Cortex of kidney (tissue), 1 donor: ENCODE measurements at places on chromosomes 5 and 9.

- no peak for DNase-seq
Measured at GRCh38 chr9:12819436-12820185, 44.8 kb downstream of the LURAP1L start.

DNA sequence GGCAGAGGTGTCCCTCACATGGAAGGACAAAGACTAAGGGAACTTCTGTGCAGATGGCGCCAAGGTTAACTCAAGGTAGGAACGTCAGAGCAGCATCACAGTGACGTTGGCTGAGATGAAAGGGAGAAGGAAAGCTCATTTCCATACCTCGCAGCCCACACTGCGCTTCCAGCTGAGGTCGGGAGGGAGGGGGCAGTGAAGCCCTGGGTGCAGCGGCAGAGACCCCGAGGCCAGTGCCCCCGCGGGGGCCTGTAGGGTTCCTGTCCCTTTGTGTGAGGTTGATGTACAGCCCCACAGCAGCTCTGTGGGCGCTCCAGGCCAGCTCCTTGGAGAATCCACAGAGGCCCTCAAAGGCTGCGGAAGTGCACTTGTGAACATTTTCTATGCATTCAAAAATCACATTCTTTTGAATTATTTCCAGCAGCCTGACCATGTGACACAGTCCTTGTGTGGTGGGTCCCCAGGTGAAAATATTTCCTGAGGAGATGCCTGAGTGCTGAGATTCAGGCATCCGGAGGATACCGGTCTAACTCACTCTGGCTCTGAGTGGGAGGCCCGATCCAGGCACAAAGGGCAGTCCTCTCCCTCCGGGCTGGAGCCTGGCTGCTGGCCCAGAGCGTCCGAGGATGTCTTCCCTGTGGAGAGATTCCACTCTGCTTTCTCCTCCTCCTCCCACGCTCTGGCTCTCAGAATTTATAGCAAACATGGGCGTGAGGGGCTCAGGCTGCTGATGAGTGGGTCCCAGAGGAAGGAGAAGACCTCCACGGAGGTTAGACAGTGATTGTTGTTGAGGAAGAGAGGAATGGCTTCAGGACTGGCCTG is 150.7 kb downstream of the ICE1 start:
- DNase-seq = no peak

DNA sequence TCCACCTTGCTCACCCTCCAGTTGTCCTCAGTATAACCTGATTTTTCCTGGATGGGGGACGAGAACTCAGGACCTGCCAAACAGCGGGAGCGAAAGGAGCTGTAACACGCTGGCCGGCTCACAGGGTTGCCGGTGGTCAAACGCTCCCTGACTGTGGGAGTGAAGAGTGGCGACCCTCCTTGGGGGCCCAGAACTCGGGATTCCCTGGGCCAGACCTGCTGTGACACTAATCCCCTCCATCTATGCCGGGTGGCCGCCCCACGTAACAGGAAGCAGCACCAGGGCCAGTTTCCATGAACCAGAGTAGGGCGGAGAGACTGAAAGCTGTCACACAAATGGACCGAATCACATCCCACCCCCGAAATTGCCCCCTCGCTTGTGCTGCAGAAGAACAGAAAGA is 1809.2 kb upstream of the ACO1 start:
- no peak for DNase-seq

DNA sequence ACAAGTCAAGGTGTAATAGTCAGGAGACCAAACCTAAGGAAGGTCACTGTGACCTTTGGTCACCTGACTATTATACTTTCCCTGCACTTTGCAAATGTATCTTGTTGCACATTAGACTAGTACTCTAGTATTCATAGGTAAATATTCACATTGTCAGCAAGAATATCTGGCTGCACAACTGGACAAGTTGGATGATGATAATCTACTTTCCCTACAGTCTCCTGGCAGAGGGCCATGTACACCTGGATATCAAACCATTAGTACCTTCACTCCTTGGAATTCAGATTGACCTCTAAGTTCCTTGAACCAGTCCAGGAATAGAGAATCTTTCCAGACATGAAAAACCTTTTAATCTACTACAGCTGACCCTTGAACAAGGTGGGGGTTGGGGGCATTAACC is 344.8 kb downstream of the DEPDC1B start:
- no peak for DNase-seq

DNA sequence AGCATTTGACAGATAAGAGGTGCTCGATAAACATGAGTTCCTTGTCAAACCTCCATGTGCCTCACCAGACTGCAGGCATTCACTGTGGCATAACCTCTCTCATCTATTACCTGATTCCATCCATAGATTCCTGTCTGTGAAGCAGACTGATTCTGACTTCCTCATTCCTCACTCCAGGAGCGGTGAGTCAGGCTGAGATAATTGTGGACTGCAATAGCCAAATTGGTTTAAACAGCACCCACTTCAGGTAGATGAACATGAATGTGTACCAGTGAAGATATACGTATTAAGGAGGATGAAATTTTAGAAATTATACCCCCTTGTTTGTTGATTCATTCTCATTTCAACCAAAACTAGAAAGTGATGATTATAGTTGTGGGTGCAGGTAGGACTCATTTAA is 391.2 kb downstream of the HINT1 start:
- DNase-seq = no peak

- no peak for DNase-seq
Measured at GRCh38 chr9:20043461-20043860, 254.6 kb upstream of the SLC24A2 start.

- no peak for DNase-seq
Measured at GRCh38 chr5:139733698-139734538, 61.7 kb upstream of the PSD2 start.

DNA sequence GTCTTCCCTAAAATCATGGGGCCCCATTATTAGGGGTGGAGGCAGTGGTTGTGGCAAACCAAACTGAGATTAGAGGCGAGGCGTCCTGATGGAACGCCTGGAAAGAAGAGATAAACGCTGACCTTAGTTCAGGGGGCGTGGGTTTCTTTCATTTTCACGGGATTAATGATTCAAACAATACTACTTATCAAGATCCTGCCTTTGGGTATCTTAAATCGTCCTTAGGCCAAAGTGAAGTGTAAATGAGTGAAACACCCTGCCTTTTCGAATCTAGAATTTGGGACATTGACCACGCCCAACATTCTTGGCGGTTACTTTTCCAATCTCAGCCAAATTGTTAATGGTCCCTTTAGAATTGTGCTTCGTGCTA is 1.0 kb upstream of the UBTD2 start:
- no peak for DNase-seq
